Stimulated activated CD4-positive, alpha-beta T cell treated with anti-CD3 and anti-CD28 coated beads, Interleukin-4, amount 100 ng/mL, for 1 hour (primary cell): ENCODE measurements at places on chromosomes 3 and 15.

- DNase-seq: peak; percentile 2
Observed at GRCh38 chr3:188584162-188584529, 430.2 kb downstream of the LPP start.

DNA sequence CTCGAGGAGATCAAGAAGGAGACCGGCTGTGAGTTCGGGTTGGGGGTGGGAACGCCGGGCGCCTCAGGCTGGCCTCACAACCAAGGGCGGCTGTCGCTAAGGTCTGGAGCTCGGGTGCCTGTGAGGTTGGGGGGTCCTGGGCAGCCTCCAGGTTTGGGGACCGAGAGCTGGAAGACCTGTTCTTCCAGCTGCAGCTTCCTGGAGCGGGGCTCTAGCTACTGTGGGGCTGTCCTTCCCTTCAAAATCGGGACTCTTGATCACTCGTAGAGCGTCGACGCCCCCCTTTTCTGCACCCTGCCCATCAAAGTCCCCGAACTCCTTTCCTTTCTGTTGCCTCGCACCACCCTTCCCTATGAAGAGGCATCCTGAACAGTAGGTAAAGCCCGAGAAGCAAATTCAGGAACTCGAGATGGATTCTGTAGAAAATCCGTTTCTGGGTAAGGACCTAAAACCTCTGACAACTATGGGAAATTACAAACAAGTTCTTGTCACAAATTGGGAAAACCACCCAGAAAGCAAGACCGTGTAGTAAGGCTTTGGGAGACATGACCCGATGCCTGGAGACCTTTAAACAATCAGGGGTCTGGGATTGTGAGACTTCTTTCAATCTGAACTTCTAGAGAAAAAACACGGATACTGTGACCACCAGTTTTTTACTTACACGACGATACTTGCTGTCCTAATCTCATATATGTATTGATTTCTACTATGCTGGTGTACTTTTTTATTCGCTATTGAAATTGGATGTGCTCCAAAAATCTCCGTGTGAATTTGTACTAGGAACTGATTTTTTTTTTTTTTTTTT is 556 bp downstream of the CHP1 start:
- no peak for DNase-seq

GRCh38 chr3:67781218-67781617 is 126.8 kb upstream of the SUCLG2 start:
- no peak for DNase-seq

- DNase-seq: no peak
Observed at GRCh38 chr3:155778462-155778861, 27.6 kb downstream of the C3orf33 start.

GRCh38 chr3:13424141-13424844 is 4.2 kb upstream of the NUP210 start:
- DNase-seq: no peak

DNA sequence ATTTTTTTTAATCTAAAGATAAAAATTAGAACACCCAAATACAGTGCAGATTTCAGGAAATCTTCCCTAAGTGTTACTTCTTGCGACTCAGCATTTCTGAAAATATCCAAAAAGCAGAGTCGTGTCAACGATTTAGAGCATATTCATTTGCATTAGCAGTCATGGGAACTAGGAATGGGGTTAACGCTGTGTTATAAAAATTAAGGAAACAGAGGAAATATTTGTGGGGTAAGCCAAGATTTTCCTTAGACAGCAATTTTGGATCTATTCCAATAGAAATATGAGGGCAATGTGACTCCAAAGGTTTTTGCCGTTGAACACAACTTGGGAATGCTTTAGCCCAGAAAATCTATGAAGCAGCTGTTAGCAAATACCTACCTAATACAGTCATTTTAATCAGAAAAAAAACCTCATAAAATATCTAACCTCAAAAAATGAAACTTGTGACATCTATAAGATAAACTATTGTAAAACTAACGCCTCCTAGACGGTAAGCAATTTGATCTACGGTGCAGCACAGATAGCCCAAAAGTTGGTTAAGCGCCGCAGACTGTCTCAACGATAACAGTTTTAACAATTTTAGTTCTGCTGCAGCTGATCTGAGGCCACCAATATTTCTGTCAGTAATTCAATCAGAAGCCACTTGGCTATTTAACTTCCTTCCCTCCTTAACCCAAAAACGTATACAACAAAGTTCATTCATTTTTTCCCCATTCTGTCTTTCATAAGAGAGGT is 5.8 kb upstream of the ATP11B start:
- no peak for DNase-seq
